ENCODE measurements at places on chromosomes 2 and 18. TPM values are rescaled to one million over a fixed set of nuclear protein-coding genes. Genes with fewer than 3 reads are reported as not detected.

CCBE1 gene
- 52.3 TPM for total RNA-seq

LDLRAD4 gene
- total RNA-seq, result not detected

ATOH8 gene
- total RNA-seq, result 15.1 TPM

NGEF gene
- total RNA-seq, result 2.2 TPM

TWIST2 gene
- total RNA-seq, result 134 TPM

CCDC85A gene
- 0.15 TPM for total RNA-seq

CHRNA1 gene
- 0.15 TPM for total RNA-seq

ADAM23 gene
- total RNA-seq, result 5.5 TPM

IRS1 gene
- 43.6 TPM for total RNA-seq

ICA1L gene
- 3.1 TPM for total RNA-seq

EGR4 gene
- not detected for total RNA-seq

AQP4 gene
- total RNA-seq, result not detected

Data from bronchus fibroblast of lung (primary cell).